Endothelial cell of umbilical vein (primary cell): ENCODE measurements at places on chromosomes 2 and 18. TPM values are rescaled to one million over a fixed set of nuclear protein-coding genes. Genes with fewer than 3 reads are reported as not detected.
A peak's percentile ranks its signal among the peaks of the same experiment; 100 is the strongest.

DNAH6 gene
- 0.03 TPM in 1 of 2 replicates, not detected in the other for polyA plus RNA-seq

DNA sequence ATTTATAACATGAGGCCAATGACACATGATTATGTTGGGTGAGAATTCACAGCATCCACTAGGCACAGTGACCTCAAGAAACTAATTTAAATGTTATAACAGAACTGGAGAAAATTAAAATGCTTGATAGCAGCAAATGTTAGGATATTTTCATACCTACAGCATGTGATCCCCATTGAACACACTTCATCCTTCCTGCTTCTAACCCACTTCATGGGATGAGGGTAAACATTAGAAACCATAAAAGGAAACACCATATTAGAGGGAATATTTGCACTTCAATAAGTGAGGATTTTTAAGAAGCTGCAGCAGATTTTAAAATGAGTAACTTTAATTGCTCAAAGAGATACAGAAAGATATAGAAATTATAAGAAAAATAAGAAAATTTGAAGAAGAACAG, 117.1 kb downstream of the FSHR start:
- no peak for DNase-seq

DNA sequence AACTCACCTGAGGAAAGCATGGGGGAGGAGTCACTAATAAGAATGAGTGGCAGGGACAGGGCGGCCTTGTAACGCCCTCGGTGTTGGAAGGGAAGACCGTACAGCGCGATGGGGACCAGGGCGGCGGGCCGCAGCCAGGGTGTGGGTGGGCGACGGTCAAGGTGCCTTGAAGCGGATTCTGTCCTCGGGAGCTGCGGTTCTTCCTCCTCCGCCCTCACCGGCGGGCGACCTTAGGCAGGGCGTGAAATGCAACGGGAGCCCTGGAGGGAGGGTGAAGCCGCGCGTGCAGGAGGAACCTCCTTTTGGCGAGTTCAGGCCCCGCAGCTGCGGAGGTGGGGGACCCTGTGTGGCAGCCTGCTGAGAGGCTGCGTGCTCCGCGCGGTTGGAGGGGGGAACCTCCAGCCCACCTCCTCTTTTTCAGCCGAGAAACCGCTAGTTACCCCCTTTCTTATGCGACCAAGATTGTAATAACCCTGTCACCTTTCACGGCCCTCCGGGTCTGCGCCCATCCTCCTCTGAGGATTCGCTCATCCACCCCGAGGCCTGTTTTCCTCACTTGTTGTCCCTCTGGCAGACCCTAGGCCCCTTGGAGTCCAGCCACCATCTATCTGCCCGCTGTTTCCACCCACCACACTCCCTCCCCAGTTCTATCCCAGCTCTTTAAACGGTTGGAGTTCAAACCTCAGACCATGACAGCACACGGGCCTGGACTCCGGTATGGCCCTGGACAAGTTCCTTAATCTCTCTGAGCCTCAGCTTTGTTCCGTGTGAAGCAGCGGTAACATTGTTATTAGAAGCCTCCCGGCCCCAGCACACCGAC, 823 bp upstream of the RNU2-63P start:
- no peak for DNase-seq

CFAP65 gene
- polyA plus RNA-seq: 0.03 TPM in 1 of 2 replicates, not detected in the other

DNA sequence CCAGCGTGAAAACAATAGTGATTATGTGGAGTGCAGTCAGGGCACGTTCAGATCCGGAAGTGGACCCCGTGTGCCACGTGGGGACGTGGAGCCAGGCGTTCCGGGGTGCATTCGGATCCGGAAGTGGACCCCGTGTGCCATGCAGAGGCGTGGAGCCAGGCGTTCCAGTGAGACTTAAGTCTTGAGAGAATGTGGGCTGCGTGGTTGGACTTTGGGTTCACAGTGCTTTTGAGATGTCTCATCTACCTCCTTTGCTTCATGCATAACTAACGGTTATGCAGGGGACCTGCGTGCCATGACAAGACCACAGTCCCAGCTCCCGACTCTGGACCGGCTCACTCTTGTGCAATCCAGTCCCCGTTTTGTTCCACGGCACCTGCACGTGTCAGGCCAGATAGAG, 28.8 kb downstream of the CTDP1 start:
- DNase-seq: no peak

GRCh38 chr2:222424276-222424728, at the start of gene SGPP2:
Gene SGPP2, plus strand, starts transcription at chr2:222424543. Its CDS starts 60 bp downstream, at chr2:222424603.
- no peak for DNase-seq

GRCh38 chr18:43606795-43607194, 329.5 kb upstream of the SYT4 start:
- no peak for DNase-seq

- DNase-seq: no peak
Observed at GRCh38 chr2:8152392-8153257, 529.2 kb upstream of the ID2 start.

GRCh38 chr2:108449410-108450130, 564 bp downstream of the GCC2 start:
- DNase-seq: peak; percentile 56

DNA sequence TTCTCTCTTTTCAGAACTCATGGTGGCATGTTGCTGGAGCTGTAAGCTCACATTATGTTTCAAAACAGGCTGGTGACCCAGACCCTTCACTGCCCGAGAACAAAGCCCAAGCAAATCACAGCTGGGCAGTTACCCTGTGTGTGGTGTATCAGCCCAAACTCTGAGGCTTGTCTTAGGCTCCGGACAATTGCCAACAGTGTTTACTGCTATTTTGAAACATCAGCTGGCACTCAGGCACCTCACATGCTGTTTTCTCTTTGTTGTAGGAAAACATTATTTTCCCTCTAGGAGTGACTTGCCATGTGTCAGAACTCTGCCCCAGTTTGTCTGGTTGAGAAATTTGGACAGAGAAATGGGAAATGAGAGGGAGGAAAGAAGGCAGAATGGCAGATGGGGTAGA, 237.6 kb upstream of the APCDD1 start:
- DNase-seq: no peak

GRCh38 chr2:16130541-16130880, 190.2 kb downstream of the MYCN start:
- no peak for DNase-seq

WDR75 gene
- 11.2 and 17.4 TPM in 2 replicates for polyA plus RNA-seq

GRCh38 chr18:9017167-9017904, 85.2 kb upstream of the NDUFV2 start:
- DNase-seq: peak; percentile 87

DNA sequence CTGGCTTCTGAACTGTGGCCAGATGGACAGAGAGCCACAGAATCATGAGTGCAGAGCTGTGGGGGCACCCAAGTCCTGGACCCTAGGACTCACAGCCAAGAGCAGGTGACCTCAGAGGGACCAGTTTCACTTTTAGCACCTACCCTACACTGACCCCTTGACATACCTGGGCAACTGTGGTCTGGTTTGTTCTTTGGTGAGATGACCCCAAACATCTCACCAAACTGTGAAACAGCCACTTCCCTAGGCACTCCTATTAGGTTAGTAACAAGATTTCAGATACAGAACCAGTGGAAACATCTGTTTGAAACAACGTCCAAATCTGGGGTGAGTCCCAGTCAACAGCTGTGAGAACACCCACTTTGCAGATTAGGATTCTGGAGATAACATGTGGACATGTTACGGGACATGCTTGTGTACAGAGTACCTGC, 1.9 kb upstream of the ZFP36L2 start:
- no peak for DNase-seq

- DNase-seq: no peak
Observed at GRCh38 chr2:212028798-212029394, 509.7 kb downstream of the ERBB4 start.

- DNase-seq: no peak
Observed at GRCh38 chr18:2871111-2871720, 24.4 kb downstream of the EMILIN2 start.

DIPK1C gene
- polyA plus RNA-seq: not detected in 2 replicates

GRCh38 chr18:4107049-4107467, 348.0 kb downstream of the DLGAP1 start:
- DNase-seq: no peak

- DNase-seq: peak; percentile 61
Observed at GRCh38 chr18:48887905-48888772, 62.6 kb downstream of the SMAD7 start.

CXCR4 gene
- 42.2 and 43.0 TPM in 2 replicates for polyA plus RNA-seq

PARD6G gene
- polyA plus RNA-seq: 1.2 and 1.5 TPM in 2 replicates

GRCh38 chr2:136891100-136891499, 125.8 kb downstream of the THSD7B start:
- peak; percentile 16 for DNase-seq

DNA sequence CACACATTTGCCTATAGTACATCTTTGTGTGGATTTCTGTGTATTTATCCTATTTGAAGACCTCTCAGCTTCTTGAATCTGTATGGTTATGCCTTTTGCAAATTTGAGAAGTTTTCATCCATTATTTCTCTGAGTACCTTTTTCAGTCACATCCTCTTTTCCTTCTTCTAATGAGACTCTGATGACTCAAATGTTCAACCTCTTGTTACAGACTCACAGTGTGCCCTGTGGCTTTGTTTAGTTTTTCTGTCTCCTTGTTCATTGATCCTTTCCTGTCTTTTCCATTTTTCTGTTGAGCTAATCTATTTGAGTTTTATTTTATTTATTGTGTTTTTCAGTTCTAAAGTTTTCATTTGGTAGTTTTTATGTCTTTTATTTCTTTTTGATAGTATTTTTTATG, 87.0 kb upstream of the LRP1B start:
- DNase-seq: no peak

GRCh38 chr18:10015288-10015701, 101.5 kb downstream of the VAPA start:
- DNase-seq: no peak

DNA sequence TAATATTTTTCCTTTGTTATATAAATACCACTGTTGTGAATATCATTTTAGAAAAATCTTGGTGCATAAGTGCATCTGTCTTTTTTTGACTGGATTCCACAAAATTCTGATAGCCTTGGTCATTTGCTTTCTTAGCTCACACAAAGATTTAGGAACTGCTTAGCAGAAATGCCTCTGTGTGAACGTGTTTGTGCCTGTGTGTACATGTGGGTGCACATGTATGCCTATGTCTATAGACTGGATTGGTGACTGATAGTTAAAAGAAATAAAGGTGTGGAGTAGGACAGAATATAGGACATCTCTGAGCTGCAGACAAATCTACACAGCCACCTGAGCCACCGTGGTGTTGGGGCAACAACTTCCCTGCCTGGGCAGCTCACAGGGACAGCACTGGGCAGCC, 93.8 kb downstream of the TSN start:
- DNase-seq: no peak

GRCh38 chr2:28689771-28690170, 61.9 kb upstream of the PPP1CB start:
- DNase-seq: no peak

GRCh38 chr2:178478130-178478438, 316 bp downstream of the FKBP7 start:
- DNase-seq: no peak

GRCh38 chr2:57497489-57498096, 549.0 kb upstream of the VRK2 start:
- DNase-seq: peak; percentile 61

NPPC gene
- not detected in 2 replicates for polyA plus RNA-seq

DNA sequence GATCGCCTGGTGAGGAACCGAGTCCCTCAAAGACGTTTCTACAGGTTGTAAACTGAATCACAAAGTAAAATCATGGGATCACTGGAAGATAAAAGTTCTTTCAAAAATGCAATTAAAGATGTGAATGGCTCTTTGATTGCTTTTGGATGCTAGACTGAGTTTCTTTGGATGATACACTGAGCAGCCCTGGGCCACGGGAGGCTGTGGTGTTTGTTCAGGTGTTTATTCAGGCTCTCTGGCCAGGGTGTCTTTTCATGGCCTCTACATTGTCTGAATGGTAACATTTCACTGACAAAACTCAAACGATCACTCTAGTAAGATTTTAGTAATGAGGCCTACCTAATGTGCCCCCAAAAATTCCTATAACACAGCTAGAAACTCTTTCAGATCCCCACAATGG, 48.4 kb upstream of the SPATS2L start:
- no peak for DNase-seq

DNA sequence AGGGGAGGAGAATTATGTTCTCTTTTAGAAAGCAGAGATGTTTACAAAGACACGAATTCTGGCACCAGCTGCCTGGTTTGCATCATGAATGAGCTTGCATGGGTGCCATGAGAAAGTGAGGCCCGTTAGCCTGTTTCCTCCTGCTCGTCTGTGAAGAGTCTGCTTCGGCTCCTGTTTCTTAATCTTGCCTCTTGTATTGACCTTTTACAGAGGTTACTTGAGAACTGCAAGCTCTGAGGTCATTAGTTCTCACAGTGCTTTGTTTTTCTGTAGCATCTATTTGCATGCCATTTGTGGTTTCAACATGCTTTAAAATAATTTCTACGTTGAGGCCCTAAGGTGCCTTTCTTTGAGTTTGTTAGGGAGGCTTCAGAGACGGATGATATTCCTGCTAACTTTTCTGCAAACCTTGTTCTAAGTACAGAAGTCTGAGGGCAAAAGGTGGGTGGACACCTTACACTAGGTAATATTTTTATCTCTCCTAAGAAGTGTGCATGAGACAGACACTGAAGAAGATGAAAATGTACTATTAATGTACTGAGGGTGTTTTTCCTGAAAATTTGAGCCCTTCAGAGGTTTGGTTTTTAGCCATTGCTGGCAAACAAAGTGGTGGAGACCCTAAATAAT, 53.4 kb upstream of the LINC00305 start:
- DNase-seq: no peak

DNA sequence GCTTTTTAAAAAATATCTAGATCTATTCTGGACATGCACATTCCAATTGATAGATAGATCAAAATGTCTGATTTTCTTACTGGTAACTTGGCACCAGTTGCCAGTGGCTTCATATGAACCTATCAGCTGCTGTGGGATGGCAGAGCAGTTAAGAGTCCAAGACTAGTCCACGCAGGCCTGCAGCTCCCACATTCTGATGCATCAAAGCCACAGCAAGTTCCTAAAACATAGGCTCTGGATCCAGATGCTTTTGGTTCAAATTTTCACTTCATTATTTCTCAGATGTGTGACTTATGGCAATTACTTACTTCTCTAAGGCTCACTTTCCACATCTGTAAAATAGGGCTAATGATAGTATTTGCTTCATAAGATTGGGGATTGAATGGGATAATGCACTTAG, 48.0 kb upstream of the CYP1B1 start:
- no peak for DNase-seq

UGT1A5 gene
- not detected in 2 replicates for polyA plus RNA-seq

- no peak for DNase-seq
Observed at GRCh38 chr2:88058191-88058590, 2.6 kb upstream of the KRCC1 start.

- DNase-seq: no peak
Observed at GRCh38 chr2:195382186-195382585, 274.8 kb upstream of the SLC39A10 start.

DNA sequence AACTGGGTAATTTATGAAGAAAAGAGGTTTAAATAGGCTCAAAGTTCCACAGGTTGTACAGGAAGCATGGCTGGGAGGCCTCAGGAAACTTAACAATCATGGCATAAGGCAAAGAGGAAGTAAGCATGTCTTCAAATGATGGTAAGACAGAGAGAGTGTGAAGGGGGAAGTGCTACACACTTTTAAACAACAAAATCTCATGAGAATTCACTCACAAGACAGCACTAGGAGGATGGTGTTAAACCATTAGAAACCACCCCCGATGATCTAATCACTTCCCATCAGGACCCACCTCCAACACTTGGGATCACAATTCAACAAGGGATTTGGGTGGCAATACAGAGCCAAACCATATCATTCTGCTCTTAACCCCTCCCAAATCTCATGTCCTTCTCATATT, 34.9 kb downstream of the CFAP210 start:
- no peak for DNase-seq

- no peak for DNase-seq
Observed at GRCh38 chr18:31563778-31564177, 27.9 kb upstream of the TTR start.
